Occipital lobe (tissue), 3 donors: ENCODE measurements at places on chromosomes 5 and 9. TPM values are rescaled to one million over a fixed set of nuclear protein-coding genes. Genes with fewer than 3 reads are reported as not detected.

The KCNV2 gene
- total RNA-seq = not detected

The NTRK2 gene
- 266 TPM for total RNA-seq

The OMD gene
- total RNA-seq = 2.5 TPM

The PCDHGB2 gene
- total RNA-seq = 8.3 TPM

The ARL14EPL gene
- total RNA-seq = not detected

The LOX gene
- total RNA-seq = 5.8 TPM

The ECM2 gene
- total RNA-seq = 5.6 TPM

DNA sequence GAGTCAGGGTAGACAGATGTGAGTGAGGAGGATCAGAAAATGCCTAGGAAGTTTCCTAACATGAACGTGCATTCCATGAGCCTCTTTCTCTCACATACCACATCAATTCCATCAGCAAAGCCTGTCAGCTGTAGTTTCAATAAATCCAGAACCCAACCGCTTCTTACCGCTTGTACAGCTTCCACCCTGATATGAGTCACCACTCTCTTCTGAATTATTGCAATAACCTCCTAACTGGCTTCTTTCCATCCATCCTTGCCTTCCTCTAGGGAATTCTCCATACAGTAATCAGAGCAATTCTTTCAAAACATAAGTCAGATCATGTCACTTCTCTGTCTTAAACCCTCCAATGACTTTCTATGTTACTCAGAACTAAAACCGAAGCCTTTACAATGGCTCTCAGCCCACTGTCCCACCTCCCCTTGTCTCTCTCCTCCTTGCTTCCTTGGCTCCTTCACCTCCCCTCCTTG lies 8.1 kb upstream of the RAD23B start:
- no peak for DNase-seq

- DNase-seq = no peak
These were observed 43.7 kb downstream of the PSD2 start for GRCh38 chr5:139839232-139839815.

DNA sequence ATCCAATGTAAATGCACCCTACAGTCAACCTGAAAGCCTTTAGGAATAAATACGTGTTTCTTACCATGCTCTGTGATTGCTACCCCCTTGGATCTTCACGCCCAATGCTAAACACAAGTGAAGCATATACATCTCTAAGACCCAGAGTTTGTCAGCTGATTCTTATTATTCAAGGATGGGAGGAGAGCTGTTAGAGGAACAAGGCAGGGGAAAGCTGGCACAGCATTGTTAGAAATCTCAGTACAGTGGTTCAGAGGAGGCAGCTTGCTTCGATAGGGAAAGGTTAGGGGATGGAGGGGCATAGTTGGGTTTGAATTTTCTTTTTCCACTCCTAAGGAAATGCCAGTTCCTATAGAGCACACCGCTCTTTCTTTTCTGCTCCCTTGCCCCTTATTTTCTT lies 16.7 kb upstream of the TAF11L2 start:
- no peak for DNase-seq

DNA sequence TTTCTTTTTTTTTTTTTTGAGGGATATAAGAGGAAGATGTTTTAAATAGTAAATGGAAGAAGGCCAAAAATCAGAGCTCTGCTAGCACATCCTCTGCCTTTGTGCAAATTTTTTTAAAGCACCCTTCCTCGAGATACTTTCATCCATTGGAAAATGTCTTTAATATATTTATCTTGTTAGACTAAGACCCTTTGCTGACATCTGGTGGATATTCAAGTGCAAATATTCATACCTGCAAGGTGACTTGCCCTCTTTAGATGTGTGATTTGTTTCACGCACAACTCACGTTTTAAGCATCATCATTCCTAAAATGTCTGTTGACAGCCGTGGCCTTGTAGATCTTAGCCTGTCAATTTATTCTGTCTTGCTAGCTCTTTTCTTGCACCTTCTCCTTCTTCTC lies 258.5 kb downstream of the AGTPBP1 start:
- no peak for DNase-seq

DNA sequence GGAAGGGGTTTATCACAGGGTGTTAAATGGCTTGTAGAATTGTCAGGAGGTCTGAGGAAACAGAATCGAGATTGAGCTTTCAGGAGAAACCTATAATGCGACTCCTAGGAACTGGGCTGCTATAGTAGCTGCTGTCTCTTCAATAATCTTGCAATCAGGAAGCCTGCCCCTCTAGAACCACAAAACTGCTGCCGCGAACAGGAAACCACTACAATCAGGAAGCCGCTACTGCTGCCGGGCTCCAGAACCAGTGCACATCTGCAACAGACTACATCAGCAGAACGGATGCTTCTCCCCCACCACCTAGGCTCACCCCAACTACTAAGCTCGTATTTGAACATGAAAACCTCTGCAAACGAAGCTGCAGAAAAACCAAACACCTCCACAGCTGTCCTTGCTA lies 31.6 kb downstream of the TNFSF8 start:
- no peak for DNase-seq

GRCh38 chr5:149417711-149418368 lies 38.7 kb upstream of the IL17B start:
- DNase-seq = no peak

DNA sequence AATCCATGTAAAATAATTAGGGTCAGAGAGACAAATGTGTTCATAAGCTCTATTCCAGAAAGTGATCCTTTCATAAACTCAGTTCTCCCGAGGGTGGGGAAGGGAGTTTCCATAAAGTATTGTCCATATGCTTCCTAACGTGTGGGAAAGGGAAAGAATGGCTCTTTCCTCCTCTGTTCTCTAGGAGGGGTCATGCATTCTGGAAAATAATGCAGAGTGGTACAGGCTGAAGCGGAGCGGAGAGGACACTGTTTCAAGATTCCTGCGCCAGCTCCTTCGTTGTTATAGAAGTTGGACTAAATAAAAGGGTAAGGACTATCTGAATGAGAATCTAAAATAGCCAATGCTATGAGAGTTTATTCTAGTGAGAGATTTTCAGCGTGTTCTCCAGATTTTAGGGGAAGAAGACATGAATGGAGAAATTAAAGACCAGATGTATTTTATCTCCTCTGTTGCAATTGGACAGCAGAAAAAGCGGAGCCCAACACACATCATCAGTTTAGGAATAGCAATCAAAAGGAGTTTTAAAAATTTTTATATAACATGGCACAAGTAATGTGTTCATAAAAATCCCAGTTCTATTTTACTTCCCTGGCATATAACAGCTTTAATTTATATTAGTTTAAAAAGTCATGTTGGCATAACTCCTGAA lies 166.9 kb upstream of the MPDZ start:
- DNase-seq = no peak

- DNase-seq = peak; percentile 17
These were observed 337.4 kb upstream of the PUM3 start for GRCh38 chr9:3181049-3181953.

GRCh38 chr5:91146230-91146629 lies 236.9 kb downstream of the ARRDC3 start:
- DNase-seq = no peak

DNA sequence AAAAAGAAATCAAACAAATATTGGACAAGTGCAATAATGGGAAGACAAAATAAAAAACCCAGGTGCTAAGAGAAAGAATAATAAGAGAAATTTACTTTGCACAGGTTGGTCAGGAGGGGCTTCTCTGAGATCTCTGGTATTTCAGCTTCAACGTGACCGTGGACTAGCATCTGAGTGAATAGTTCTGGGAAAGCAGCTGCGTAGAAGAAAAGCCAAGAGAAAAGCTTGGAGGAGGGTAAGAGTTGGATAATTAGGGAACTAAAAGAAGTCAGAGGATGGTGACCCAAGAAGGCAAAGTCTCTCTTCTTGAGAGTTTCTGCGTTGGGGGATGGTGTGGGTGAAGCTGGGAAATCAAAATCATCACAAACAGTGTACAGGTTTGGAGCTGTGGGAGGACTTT lies 41.6 kb downstream of the YIPF5 start:
- no peak for DNase-seq

DNA sequence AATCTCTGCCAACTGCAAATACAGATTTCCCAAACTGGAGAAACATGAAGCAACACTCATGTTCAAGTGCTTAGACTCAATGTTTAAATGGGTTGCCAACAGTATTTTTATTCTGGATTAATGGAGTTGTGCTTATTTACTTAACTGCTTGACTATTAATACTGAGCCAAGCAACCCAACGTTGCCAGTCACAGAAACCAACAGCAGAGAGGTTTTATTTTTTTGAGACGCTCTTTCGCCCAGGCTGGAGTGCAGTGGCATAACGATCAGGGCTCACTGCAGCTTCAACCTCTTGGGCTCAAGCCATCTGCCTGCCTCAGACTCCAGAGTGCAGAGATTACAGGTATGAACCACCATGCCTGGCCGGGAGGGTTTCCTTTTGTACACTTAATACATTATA lies 8.5 kb upstream of the TMEM268 start:
- no peak for DNase-seq

GRCh38 chr9:36840898-36841536 lies 193.1 kb downstream of the PAX5 start:
- DNase-seq = no peak

GRCh38 chr5:92637960-92638359 lies 943.1 kb downstream of the NR2F1-AS1 start:
- no peak for DNase-seq

GRCh38 chr5:167870055-167870454 lies 421.4 kb upstream of the WWC1 start:
- no peak for DNase-seq

- no peak for DNase-seq
These were observed 5.7 kb downstream of the ASS1 start for GRCh38 chr9:130450344-130451003.

DNA sequence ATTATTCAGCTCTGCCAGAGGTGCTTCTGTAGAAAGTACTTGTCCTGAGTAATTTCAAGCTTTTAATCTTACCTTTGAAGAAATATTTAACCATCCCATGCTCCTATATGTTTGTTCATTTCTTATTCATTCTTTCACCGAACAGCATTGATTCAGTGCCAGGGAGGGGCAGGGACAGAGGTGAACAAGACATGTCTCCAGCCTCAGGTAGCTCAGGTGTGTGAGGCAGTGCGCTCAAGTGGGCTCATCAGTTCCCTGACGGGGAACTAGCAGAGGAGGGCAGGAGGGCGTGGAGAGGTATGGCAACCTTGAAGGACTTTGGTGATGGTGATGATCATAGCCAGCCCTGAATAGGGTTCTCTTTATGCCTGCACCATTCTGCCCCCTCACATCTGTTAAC lies 25.9 kb downstream of the ERGIC1 start:
- no peak for DNase-seq

DNA sequence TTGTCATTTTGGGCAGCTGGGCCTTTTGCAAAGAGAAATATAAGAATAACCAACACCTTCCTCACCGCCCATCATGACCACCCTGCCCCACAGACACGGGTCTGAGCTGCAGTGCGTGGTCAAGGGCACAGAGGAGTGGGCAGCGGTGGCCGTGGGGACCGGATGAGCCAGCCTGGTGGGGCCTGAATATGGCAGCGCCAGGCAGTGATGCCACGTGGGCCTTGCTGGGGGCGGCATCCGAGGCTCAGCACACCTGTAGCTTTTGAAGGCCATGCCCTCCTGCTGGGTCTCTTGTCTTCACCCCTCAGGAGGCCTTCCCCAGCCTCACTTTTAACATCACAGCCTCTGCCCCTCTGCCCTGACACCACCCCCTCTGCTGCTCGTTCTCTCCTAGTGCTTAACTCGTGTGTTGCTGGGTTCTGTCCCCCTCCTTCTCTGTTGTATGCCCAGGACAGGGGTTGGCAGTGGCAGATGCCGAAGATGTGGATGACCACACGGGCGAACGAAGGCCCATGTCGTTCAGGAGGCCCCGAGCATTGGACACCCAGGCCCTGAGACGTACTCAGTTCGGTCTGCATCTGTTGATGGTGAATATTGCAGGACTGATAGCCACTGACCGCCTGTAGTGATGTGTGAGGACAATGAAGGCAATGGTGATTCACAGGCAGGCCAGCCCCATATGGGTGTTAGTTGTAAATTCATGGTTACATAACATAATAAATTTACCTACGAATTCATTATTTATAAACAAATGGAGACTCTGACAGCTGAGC lies 46.0 kb downstream of the AHRR start:
- DNase-seq = no peak

- DNase-seq = no peak
These were observed 1011.5 kb upstream of the ACO1 start for GRCh38 chr9:31372799-31373587.

DNA sequence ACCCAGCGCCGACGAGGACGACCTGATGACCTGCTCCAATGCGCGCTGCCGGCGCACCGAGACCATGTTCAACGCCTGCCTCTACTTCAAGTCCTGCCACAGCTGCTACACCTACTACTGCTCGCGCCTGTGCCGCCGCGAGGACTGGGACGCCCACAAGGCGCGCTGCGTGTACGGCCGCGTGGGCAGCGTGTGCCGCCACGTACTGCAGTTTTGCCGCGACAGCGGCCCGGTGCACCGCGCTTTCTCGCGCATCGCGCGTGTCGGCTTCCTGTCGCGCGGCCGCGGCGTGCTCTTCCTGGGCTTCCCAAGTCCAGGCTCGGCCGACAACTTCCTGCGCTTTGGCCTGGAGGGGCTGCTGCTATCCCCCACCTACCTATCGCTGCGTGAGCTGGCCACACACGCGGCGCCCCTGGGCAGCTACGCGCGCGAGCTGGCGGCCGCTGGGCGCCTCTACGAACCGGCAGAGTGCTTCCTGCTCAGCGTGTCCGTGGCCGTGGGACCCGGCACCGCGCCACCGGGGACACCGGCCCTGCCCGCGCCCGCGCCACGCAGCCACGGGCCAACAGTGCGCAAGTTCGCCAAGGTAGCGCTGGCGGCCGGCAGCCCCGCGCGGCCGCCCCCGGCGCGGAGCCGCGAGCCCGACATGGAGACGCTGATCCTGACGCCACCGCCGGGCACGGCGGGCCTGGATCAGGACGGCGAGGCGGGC lies 2.7 kb upstream of the PHPT1 start:
- DNase-seq = no peak

DNA sequence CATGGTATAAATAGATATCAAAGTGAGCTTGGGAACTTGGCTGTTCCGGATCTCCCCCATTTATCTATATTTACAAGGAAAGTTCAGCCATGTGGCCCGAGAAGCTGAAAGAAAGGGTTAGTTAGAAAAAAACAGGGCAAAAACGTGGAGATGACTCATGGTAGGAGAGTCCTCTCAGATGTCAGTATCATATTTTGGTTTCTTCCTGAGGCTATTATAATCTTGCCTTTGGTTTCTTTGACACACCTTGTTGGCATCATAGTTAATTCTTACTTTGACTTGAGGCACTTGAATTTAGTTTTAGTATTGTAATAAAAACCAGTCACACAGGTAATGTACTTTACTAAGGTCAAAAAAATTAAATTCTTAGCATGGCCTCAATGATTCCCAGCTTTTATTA lies 59.9 kb downstream of the GABRA6 start:
- no peak for DNase-seq

GRCh38 chr9:73199886-73200285 lies 48.2 kb downstream of the ANXA1 start:
- DNase-seq = no peak

DNA sequence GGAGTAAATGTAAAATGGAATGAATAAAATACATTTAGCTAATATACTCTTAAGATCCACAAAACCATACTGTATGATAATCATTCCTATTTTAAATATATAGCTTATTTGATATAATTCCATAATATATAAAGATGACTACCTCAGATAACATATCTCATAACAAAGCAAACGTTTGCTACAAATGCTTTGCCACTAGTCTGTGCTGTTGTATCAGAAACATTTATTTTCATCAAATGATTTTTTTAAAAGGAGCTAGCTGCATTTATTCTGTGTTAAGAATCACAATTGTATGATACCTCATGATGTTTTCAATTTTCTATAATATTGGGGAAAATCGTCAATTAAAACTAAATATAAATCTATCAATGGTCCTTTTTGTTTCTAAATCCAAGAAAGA lies 567.2 kb downstream of the PTPRD start:
- no peak for DNase-seq

- DNase-seq = no peak
These were observed 21.0 kb downstream of the RUSC2 start for GRCh38 chr9:35510754-35511428.
